ENCODE measurements at places on chromosomes 6 and 20.
A peak's percentile ranks its signal among the peaks of the same experiment; 100 is the strongest.

GRCh38 chr6:42041481-42042053 is 8.8 kb upstream of the TAF8 start:
- no peaks in the 10 kb centered on the region for H3K36me3 ChIP-seq
- DNase-seq = no peak
- H3K4me1 ChIP-seq = peaks cover 19% of the 10 kb centered on the region

DNA sequence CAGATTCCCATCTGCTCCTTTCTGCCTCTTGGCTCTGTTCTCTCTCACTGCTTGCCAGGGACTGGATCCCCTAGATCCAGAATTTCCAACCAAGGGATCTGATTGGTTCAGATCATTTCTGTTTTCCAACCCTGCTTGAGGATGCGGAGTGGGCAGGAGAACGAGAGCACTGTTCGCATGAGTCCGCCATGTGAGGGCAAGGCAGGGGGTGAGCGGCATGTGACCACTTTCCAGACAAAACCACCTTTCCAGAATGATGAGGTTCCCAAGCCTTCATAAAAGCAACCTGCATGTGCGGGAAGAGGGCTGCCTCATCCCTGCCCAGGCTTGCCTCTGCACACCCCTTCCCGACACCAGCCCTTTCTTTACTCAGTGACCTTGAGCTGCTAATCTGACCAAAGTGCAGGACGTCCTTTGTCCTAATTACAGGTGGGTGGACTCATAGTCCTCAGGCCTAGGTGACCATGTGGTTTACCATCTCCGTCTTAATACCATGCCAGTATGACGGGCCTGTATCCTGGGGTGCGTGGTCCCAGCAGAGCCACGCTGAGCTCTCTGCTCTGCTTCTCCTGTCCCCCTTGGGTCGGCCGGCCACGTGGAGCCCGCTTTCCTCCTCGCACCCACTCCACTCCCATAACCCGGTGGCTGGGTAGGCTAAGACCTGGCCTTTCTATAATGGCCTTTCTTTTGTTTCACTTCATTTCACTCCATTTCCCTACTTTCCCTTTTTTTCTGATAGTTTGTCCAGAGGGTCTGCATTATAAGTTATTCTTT is 14.4 kb downstream of the NQO2 start:
- peaks cover 16% of the 10 kb centered on the region for H3K36me3 ChIP-seq
- H3K27me3 ChIP-seq = no peaks in the 10 kb centered on the region
- DNase-seq = no peak
- H3K4me1 ChIP-seq = peaks cover 8% of the 10 kb centered on the region
- H3K27ac ChIP-seq = no peak overlapping the region
- H3K4me3 ChIP-seq = no peak overlapping the region

DNA sequence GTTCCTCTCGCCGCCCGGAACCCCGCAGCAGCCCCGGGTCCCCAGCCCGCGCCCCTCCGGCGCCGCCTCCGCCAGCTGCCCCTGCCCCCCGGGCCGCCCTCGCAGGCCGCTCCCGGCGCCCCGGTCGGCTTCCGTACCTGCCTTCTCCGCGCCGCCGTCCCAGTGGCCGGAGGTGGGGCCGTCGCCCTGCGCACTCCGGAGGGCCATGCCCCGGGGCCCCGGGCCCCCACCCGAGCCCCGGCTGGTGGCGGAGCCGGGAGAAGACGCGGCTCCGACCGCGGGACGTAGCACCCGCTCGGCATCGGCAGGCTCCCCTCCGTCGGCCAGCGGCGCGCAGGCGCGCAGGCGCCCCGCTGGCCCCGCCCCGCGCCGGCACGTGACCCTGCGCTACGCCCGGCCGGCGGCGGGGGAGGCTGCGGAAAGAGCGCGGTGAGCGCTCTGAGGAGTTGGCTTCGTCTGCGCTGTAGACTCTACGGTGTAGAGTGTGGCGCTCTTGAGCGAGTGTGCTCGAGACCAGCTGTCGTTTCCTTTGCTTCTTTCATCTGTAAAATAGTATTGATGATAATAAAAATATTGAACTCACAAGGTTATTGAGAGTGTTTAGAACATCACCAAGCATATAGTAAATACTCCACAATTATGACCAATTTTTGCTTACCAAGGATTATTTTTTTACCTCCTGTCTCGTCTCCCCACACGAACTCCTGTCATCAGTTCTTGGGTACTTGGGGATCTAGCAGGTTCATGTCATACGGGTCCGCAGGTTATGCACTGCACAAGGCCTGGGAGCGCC is at the start of gene TBC1D20:
Gene TBC1D20 (minus strand): TSS at position 335 of the 793 bp plus-strand sequence. CDS start 128 bp downstream, at position 207.
- peak; percentile 63 for DNase-seq
- peaks cover 2% of the 10 kb centered on the region for H3K27me3 ChIP-seq
- no peaks in the 10 kb centered on the region for H3K36me3 ChIP-seq
- peak within 1 kb of the TSS; percentile 99 for H3K4me3 ChIP-seq

DNA sequence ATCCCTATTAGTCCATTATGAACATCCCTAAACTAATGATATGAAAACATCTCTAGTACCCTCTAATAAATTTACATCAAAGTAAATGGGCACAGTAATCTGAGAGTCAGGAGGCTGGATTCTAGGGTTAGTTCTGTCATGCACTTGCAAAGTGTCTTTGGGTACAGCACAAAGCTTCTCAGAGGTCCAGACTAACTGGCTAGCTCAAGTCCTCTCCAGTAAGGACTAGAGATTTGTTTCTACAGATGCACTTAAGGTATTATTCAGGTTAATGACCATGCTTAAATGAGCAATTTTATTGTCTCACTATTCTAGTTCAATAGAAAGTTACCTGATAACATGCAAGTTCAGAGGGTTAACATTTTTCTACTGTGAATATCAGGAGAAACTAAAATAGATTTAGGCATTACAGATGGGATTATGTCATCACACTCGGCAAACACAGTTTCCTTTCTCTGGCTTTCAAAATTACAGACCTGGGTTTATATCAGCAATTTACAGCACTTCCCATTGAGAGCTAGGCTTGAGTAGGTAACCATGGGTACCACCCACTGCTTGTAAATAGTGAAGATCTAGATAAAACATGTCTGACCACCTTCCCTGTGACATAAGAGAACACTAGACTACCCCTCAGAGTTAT is 402.9 kb upstream of the RUNX2 start:
- peak; percentile 66 for DNase-seq
- H3K27ac ChIP-seq = no peak overlapping the region
- no peaks in the 10 kb centered on the region for H3K36me3 ChIP-seq
- no peak overlapping the region for H3K4me3 ChIP-seq
- H3K27me3 ChIP-seq = no peaks in the 10 kb centered on the region
- peaks cover 10% of the 10 kb centered on the region for H3K4me1 ChIP-seq

DNA sequence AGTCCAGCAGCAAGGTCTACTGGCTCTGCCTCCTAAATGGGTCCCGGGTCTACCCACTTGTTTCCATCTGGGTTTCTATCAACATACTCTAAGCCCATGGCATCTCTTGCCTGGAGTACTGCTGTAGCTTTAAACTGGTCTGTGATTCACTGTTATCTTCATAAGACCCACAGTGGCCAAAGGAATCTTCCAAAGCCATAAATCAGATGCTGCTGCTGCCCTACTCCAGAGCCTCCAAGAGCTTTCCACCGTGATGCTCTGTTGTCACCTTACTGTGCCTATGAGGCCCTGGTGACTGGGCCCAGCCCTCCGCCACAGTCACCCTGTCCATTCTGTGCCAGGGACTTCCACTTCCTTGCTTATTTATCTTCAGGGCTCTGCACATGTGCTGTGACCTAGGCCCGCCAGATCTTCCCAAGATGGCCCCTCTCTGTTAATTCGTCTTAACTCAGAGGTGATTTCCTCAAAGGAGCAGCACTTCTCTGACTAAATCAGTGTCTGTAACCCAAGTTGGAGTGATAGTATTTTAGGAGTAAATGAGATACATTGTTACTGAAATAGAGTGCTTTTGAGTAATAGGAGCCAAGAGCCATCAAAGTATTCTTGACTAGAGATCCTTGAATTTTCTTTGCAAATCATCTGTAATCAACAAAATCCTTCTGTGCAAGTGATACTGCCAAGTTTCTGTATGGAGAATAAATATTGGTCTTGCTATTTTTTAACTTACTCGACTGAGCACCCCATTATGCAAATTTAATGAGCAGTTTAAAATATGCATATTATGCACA is 102.5 kb downstream of the PPP1R14C start:
- H3K27me3 ChIP-seq = no peaks in the 10 kb centered on the region
- no peak overlapping the region for H3K27ac ChIP-seq
- no peaks in the 10 kb centered on the region for H3K36me3 ChIP-seq
- no peak for DNase-seq
- H3K4me1 ChIP-seq = peaks cover under 1% of the 10 kb centered on the region

DNA sequence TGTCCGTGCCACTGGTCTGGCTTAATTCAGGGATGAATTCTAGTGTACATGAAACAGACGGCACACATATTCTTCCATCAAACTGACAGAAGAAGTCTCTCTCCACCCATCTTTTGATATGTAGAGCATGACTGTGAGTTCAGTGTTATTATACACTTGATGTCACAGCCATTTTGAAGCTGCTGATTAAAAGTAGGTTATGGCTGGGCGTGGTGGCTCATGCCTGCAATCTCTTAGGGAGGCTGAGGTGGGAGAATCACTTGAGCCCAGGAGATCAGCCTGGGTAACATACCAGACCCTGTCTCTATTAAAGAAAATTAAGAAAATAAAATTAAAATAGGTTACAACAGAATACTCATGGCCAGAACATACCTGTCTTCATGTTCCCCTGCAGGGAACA is 20.7 kb downstream of the C6orf15 start:
- no peaks in the 10 kb centered on the region for H3K27me3 ChIP-seq
- no peak for DNase-seq
- H3K27ac ChIP-seq = no peak overlapping the region

GRCh38 chr6:6557886-6558285 is 30.6 kb upstream of the LY86 start:
- H3K27ac ChIP-seq = no peak overlapping the region
- no peaks in the 10 kb centered on the region for H3K4me1 ChIP-seq
- no peaks in the 10 kb centered on the region for H3K27me3 ChIP-seq
- no peak overlapping the region for H3K4me3 ChIP-seq
- no peaks in the 10 kb centered on the region for H3K36me3 ChIP-seq

DNA sequence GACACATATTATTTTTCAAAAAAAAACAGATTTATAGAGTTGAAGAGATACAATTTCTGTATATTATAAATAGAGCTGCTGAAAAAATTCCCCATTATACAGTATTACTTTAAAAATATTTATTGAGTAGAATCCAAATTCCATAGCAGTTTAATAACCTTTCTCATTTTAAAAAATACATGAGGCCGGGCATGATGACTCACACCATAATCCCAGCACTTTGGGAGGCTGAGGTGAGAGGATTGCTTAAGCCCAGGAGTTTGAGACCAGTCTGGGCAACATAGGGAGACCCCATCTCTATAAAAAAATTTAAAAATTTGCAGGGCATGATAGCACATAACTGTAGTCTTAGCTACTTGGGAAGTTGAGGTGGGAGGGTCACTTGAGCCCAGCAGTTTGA is 13.0 kb downstream of the ATRN start:
- H3K27me3 ChIP-seq = no peaks in the 10 kb centered on the region
- H3K36me3 ChIP-seq = no peaks in the 10 kb centered on the region
- H3K4me1 ChIP-seq = no peaks in the 10 kb centered on the region
- no peak overlapping the region for H3K4me3 ChIP-seq
- peak; percentile 8 for DNase-seq

DNA sequence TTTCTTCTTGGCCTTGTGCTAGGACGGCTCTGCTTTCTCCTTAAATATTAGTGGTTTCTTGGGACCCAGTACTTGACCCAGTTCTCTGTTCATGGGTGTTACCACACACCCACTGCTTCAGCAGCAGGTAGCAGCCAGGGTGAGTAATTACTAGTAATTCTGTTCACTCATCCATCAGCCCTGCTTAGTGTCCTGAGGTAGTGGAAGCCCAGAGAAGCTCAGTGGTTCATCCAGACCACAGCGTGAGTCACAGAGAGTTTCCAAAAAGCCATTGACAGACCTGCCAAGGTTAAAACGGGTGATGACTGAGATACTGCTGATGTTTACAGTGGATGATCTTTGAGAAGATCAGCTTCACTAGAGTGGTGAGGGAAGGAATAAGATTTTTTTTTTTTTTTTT is 51.7 kb upstream of the HINT3 start:
- no peaks in the 10 kb centered on the region for H3K27me3 ChIP-seq
- peak; percentile 92 for DNase-seq
- H3K4me3 ChIP-seq = no peak overlapping the region
- H3K4me1 ChIP-seq = no peaks in the 10 kb centered on the region
- no peak overlapping the region for H3K27ac ChIP-seq

- H3K36me3 ChIP-seq = no peaks in the 10 kb centered on the region
- H3K27me3 ChIP-seq = no peaks in the 10 kb centered on the region
- no peaks in the 10 kb centered on the region for H3K4me1 ChIP-seq
- H3K4me3 ChIP-seq = no peak overlapping the region
- no peak overlapping the region for H3K27ac ChIP-seq
- DNase-seq = no peak
Observed at GRCh38 chr6:102582569-102582968, 1189.1 kb downstream of the GRIK2 start.

DNA sequence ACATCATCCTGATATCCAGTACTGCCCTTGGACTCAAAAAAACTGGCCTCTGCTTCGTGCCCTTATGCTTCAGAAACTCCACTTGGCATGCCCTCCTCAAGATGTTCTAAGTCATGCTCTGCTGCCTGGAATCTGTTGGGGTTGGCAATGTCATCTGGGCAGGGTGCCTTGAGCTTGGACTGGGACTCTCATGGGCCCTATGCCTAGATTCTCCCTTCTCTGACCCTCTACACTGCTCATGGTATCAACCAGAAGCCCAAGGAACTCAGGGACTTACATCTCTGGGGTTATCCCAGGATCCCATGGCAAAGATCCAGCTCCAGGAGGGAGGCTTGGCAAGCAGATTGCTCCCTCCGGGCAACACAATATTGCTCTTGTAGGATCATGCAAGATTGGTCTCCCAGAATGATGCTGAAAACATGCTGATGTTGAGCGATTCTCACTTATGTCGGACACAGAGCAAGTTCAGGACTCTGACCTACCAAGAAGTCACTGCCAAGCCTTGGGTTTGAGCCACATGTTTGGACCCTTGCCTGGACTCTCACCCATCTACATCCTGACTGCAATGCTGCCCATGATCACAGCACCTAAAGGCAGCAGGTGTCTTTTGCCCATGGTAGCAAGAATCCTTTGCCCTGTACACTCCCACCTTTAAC is 88.8 kb downstream of the ADAT2 start:
- H3K36me3 ChIP-seq = no peaks in the 10 kb centered on the region
- H3K27me3 ChIP-seq = no peaks in the 10 kb centered on the region
- no peak for DNase-seq
- no peak overlapping the region for H3K27ac ChIP-seq
- H3K4me1 ChIP-seq = no peaks in the 10 kb centered on the region

DNA sequence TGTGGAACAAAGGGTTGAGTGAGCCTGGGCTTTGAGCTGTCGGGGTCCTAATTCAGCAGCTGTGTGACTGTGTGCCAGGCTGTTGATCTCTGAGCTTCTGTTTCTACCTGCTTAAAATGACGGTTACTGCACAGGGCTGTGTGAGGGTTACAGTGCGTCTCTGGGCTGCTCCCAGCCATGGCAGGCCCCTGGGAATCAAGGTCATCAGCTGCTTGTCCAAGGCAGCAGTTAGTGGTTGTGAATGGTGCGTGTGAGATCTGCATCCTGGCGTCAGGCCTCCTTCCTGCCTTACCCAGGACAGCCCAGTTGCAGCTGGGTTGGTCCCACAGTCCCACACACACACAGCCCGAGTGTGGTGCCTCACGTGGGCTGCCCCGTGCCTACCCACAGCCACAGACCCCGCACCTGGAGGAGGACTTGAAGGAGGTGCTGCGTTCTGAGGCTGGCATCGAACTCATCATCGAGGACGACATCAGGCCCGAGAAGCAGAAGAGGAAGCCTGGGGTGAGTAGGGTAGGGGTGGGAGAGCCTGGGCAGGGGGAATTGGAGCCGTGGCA is 15.6 kb downstream of the GTSF1L start:
- H3K27me3 ChIP-seq = no peaks in the 10 kb centered on the region
- DNase-seq = no peak

Data from astrocyte (in vitro differentiated cells and primary cell).